COLO829 (cell line): ENCODE measurements at places on chromosomes 6 and 20.

DNA sequence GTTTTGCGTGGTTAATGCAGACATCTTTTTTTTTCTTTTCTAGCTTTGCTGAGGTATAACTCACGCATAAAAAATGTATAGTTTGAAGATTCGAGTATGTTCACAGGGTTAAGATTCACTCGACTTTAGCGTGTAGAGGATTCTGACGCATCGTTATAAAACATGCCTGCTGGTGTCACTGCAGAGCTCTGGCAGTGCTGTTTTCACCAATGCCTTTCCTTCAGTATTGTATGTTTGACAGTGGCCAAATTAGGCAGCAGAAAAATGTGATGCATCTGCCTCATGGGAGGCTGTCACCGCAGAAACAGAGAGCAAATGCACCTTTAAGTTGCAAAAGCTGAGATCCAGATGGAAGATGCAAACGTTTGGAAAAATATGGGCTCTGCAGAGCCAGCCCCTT, 18.0 kb upstream of the SIRPB2 start:
- peak; percentile 42 for DNase-seq

DNA sequence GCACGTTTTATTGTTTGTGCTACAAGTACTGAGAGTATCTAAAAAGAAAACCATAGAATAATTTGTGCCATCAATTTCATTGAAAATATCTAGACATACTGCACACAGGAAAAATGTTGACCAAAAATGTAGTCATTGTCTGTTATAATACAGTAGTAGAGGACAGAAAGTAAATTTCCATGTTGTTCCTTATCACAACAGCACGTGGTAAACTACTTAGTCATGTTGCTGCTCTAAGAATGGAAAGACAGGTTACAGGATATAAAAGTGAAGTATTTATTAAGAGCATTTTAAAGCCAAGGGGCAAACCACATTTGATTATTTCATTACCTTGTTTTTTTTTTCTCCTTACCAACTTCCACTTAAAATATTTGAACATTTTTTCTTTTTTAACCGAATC, 89.0 kb upstream of the CEP85L start:
- no peak for DNase-seq

DNA sequence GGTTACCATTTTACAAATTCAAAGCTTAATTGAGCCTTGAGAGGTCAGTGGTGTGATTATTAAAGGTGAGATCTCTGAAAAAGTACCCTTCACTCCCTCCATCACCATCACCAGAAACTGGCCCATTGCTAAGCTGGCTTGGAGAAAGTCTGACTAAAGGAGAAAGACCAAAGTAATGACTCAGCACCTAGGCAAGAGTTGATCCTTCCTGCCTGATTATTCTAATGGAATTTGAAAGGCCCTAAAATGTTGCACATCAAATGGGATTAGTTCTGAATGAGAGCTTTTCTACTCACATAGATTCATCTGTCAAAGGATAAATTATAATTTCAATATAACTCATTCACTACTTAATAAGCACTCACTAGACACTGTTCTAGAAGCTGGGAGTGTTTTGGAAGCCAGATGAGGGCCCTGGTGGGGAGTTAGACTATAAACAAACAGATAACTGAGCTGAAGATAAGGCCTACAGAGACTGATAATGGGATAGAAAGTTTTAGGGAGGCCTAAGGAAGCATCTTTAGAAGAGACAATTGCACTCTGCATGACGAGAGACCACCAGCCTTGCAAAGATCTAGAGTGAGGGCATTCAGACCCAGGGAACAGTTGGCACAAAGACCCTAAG, 366.7 kb downstream of the SYNE1 start:
- peak; percentile 9 for DNase-seq

GRCh38 chr6:131169613-131170012, 34.3 kb downstream of the AKAP7 start:
- no peak for DNase-seq

DNA sequence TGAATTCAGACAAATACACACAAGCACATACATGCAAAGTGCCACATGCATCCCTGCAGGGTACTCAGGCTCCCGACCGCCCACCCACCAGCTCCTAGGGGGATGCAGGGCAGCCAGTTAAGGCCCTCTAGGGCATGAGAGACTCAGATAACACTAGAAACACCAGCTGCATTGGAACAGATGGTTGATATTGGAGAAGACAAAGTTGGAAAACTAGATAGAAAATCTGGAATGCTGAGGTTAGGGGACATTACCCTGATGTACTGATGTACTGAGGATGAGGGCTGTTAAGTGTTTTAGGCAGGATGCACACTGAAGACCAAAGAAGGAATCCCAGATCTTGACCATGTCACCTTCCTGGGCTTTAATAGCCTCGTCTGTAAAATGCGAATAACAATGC, 134.6 kb upstream of the ECI2 start:
- no peak for DNase-seq

DNA sequence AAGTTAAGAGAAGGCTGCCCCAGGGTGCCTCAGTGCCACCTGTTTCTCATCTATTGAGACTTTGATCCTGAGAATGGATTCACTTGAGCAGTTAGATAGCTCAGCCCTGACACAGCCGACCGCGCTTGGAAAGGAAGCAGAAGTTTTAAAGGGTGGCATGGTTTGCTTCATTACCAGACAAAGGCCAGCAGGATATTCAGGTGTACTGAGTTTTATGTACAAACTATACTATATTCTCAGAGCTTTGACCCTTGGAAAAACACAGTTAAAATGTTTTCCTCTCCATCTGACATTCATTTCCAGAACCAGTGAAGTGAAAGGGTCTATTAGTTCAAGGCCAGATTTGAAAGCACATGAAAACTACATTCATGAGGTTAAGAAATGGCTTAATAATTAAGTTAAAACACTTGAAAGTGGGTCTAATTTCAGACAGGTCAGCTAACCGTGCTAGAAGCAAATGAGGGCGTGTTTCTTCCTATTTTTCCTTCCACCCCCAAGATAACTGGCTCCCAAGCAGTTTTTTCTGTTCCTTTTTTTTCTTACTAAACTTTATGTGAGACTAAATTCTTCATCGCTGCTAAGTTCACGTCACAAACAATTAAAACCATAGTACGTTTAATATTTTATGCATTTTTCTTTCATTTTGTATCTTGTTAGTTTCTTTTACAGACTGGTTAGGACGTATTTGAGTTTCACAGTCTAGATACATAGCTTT, 385.3 kb upstream of the SOX4 start:
- no peak for DNase-seq

- DNase-seq, result no peak
Observed at GRCh38 chr6:158595223-158595622, 35.3 kb downstream of the TMEM181 start.

- DNase-seq, result no peak
Observed at GRCh38 chr20:13403453-13403852, 182.4 kb downstream of the ISM1 start.

GRCh38 chr6:84625506-84625905, 138.9 kb downstream of the TBX18 start:
- DNase-seq, result no peak

DNA sequence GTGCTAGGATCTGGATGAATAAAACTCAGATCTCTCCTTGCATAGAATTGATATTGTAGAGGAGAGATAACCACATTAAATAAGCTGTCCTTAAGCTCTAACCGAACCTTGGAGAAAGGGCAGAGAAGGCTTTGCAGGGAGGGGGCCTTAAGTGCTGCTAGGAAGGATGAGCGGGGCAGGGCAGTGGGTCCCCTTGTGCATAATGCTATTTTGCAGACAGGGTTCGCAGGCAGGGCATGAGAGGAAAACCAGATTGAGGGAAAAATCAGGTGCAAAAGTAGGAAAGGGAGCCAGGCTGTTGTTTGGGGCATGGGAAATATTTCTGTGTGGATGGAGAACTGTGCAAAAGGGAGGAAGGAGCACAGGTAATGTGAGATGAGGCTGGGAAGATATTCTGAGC, 383.0 kb upstream of the JARID2 start:
- DNase-seq, result no peak

DNA sequence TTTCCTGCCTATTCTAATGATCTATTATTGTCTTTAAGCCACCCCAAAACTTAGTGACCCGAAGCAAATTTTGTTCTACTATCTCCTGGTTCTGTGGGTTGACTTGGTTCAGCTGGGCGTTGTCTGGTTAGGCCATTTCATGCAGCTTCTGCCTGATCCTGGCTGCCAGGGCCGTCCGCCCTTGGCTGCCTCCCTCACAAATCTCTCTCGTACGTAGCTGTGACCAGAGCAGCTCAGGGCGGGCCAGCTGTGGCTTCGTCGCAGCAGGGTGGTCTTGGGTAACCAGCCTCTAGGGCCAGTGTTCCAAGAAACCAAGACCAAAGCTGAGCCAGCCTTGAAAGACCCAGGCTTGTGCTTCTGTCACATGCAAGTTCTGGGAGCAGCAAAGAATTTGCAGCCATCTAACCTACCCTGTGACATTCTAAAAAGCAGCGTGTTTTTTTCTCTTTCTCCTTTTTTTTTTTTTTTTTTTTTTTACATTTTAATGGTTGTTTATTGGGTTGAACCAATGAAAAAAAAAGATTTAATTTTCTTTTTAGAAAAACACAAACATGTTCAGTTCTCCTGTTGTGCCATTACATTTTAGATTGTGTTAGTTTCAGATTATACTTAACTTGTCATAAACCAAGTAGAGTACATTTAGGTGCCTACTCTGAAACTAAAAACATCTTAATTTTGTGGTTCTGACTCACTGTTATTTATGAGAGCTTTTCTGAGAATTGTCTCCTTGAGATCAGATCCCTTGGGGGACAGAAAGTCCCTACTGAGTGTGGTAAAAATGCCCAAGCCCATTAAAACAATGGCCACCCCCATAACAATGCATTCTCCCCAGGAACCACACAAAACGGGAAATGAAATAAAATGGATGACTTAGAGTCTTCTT, 83.9 kb downstream of the ZDHHC14 start:
- DNase-seq, result no peak

DNA sequence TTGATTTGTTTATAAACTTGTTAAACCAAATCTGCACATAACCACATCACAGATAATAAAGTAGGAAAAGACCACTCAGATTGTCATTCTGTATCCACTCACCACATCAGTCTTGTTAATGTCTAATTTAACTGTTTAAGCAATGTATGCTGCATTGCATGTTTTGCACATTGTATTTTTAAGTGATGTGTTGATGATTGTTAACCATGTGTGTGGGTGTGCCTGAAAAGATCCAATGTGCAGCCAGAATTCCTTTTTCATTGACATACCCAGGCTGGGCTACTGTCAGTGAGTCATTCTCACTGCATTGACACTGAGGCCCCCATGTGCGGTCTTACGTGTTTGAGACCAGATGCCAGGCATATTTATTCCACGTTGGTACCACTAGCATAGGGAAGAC, 167.3 kb downstream of the TRMT11 start:
- peak; percentile 13 for DNase-seq

GRCh38 chr6:43942616-43943015, 172.6 kb downstream of the VEGFA start:
- DNase-seq, result no peak

DNA sequence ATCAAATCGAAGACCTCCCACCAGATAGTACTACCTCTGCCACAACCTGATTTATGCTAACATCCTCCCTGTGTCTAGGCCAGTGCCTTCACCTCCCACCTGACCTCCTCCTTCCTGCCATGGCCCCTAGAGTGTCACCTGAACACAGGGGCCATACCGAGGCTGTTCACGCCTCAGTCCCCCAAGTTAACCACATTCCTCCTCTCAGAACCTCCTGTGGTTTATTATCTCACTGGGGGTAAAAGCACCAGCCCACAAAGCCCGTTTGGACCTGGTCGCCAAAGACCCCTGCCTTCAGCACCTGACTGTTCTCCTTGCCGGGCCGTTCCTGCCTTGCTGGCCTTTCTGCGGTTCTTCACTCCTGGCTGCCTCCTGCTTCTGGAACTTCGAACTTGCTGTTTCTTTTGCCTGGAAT, 13.7 kb downstream of the MAS1 start:
- no peak for DNase-seq

- DNase-seq, result no peak
Observed at GRCh38 chr6:64926051-64926450, 781.0 kb downstream of the EYS start.

DNA sequence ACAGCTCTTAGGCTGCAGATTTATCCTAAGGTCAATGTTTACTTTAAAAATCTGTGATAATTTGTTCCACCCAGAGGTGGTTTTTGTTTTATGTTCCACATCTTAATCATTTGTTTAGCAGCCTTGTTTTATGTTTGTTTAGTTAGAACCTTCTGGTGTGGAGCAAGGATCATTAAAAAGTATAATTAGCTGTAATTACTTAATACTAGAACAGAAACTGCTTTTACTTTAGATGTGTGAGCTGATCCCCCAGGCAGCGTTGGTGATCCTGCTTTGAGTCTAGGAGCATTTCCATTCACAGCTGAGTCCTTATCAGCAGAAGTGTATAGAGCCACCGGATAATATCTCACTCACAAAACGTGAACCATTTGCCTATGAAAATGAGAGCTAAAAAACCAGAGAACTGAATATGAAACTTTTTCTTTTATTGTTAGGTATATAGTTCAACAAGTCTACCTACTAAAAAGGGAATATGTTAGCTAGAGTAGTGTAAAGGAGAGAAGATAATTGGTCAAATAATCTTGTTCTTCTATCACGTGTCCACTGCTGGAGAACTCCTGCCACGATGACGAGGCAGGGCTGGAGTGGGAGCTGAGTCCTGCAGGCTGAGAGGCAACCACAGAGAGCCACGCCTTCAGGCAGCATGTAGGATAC, 78.5 kb downstream of the TRMT11 start:
- DNase-seq, result no peak

- no peak for DNase-seq
Observed at GRCh38 chr6:62035952-62036351, 250.1 kb downstream of the KHDRBS2 start.

- no peak for DNase-seq
Observed at GRCh38 chr6:131387562-131388447, 185.2 kb upstream of the ARG1 start.

DNA sequence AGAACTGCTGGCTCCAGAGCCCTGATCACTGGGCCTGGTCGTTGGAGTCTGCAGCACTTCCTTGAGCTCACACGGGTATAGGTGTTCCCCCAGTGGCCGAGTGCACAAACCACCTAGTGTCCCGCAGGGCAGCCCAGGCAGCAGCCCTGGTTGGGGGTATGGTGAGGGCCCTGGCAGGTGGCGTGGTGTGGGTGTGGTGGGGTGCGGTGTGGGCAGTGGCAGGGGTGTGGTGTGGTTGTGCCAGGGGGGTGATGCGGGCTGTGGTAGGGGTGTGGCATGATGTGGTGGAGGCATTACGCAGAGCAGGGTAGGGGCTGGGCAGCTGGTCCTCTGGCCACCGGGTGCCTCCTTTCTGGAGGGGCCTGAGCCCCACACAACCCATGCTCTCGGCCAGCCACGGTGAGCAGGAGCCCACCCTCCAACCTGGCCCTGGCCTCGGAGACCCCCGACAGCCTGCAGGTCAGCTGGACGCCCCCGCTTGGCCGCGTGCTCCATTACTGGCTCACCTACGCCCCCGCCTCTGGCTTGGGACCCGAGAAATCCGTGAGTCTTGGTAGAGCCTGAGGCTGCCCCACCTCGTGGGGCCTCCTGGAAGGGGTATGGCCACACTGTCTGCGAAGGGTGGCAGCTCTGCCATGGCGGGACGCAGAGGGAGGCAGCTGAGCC, 20.5 kb downstream of the COL20A1 start:
- no peak for DNase-seq

- peak; percentile 87 for DNase-seq
Observed at GRCh38 chr20:58630063-58630462, 21.0 kb upstream of the STX16 start.
